LHCN-M2 (cell line): ENCODE measurements at places on chromosomes 12 and 14. TPM values are rescaled to one million over a fixed set of nuclear protein-coding genes. Genes with fewer than 3 reads are reported as not detected.

The CD163L1 gene
- 3.7 and 11.2 TPM in 2 replicates for total RNA-seq

The WNT5B gene
- 29.9 and 50.9 TPM in 2 replicates for total RNA-seq

GRCh38 chr12:86091681-86092080, 164.5 kb downstream of the MGAT4C start:
- no peak for DNase-seq

The SIX1 gene
- total RNA-seq, result 156 and 183 TPM in 2 replicates

DNA sequence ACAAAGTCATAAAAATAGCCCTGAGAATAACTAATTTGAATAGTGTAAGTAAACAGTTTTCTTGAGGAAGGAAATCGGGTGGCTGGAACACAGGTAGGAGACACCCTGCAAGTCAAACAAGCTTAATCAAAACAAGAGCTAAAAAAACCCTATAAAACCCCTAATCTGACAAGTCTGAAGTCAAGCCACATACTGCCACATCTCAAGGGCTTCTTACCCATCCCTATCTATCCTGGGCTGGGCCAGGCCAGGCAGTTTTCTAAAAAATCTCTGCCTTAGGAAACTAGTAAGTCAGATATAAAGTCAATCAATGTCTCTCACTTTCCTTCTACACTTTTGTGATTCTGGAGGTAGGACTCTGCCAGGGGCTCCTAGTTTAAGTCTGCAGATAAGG, 15.3 kb downstream of the UBE2N start:
- DNase-seq, result no peak
